ENCODE measurements at places on chromosomes 6 and 20.

DNA sequence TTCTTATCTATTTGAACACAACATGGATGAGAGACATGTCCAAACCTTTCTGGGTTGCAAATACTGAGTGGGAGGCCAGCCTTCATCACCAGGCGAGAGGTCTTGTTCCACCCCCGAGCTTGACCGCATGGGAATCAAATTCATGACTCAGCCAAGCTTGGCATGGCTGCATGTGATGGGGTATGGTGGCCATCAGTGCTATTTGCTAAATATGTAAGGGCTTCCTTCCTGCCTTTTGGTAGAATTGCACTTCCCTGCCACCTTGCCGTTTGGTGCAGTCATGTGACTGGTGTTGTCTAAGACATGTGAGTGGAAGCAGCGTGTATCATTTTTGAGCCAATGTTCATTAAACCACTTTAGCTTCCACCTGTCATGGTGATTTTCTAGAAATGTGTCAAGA, 508.9 kb upstream of the SULF2 start:
- no peak for DNase-seq

GRCh38 chr6:37092923-37093727, 76.8 kb upstream of the PIM1 start:
- no peak for DNase-seq

GRCh38 chr6:69732640-69733039, 64.2 kb downstream of the LMBRD1 start:
- DNase-seq, result no peak

DNA sequence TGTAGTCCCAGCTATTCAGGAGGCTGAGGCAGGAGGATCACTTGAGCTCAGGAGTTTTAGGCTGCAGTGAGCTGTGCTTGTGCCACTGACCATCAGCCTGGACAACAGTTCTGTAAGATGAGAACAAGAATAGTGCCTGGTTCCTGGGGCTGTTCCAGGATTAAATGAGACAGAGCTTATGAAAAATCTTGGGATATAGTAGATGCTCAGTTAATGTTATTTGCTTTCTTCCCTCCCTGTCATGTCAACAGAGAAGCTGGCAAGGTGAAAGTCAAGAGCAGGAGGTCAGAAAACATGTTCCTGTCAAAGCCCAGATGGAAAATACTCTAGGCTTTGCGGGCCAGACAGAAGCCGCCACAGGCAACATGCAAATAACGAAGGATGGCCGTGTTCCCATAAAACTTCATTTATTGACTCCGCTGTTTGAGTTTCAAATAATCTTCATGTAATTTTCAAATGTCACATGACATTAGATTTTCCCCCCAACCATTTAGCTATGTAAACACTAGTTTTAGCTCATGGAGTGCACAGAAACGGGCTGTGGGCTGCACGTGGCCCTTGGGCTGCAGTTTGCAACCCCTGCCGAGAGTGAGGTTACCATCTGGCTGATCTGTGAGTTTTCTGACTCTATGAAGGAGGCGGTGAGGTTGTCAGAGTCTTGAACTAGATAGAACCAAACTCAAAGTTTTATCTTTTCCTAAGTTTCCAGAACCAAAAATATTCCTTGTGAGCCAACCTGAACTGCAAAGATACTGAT, 63.4 kb upstream of the PMEPA1 start:
- DNase-seq, result no peak

- DNase-seq, result no peak
Observed at GRCh38 chr20:59888050-59888449, 45.4 kb downstream of the SYCP2 start.

DNA sequence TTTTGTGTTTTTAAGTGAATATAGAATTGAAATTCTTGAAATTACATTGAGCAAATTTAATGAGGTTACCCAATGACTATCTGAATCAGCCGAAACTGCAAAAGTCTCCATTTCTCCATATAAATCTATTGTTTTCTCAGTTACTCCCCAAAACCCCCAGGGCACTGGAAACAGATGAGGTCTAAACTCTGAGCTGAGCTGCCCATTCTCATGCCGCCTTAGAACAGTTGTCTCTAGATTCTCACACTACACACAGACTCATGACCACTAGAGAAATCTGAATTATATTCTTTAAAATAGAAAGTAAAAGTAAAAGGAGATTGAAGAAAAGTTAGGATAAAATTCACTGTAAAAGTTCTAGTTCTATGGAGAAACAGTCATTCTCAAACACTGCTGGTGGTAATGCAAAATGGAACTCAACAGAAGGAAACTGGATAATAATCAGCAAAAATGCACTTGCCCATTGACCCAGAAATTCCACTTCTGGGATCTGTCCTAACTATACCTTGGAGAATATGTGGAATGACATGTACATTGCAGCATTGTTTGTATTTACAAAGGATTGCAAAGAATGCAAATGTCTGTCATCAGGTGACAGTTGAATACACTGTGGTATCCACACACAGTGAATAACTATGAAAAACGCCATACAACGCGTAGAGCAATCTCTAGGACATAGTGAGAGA, 125.5 kb downstream of the IPCEF1 start:
- no peak for DNase-seq

GRCh38 chr6:223136-223535, 69.2 kb upstream of the DUSP22 start:
- DNase-seq, result no peak

GRCh38 chr6:43772681-43773049, 2.7 kb downstream of the VEGFA start:
- DNase-seq, result no peak

GRCh38 chr6:85715797-85716196, 73.1 kb upstream of the SYNCRIP start:
- DNase-seq, result no peak

GRCh38 chr20:53880108-53880641, 190.2 kb downstream of the BCAS1 start:
- DNase-seq, result no peak

GRCh38 chr20:4043796-4044195, 28.4 kb upstream of the RNF24 start:
- no peak for DNase-seq

GRCh38 chr6:108029226-108029921, 45.2 kb downstream of the OSTM1 start:
- DNase-seq, result no peak

DNA sequence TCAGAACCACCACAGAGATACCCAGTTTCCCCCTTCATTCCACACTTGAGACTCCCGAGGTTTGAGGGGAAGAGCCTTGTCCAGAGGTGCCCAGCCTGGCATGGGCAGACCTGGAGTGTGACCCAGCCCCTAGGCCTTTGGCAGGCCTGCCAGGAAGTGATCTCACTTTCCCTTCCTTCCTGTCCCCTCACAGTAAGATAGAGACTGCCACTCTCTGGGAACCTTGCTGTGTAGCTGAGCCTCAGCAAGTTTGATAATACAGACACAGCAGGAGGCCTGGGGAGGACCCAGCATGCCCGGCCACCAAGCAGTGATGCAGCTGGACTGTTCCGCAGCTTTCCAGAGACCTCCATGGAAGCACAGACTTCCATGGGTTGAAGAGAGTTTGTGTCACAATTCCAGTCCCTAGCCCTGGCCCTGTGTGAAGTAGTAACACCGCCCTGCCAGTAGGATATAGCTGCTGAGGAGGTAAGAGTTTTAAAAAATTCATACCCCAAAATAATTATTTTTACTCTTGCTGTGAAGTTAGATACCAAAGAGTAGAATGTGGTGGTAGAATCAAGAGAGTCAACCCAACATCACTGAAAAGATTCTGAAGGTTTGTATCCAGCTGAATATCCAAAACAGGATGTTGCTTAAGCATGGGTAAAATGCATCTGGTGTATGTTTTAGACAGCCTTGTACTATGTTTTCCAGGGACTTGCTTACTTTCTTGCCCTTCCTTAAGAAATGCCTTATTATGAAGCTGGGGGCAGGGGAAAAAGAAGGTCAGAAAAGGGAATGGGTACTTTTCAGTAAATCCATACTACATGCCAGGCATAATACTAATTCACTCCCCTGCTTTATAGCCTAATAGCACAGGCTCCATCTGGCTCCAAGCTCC, 16.3 kb downstream of the PKIG start:
- no peak for DNase-seq
